Hematopoietic multipotent progenitor cell treated with erythropoietin and hydrocortisone succinate and interleukin-3 and kit ligand, for 4 days (in vitro differentiated cells): ENCODE measurements at places on chromosomes 13 and 19.

DNA sequence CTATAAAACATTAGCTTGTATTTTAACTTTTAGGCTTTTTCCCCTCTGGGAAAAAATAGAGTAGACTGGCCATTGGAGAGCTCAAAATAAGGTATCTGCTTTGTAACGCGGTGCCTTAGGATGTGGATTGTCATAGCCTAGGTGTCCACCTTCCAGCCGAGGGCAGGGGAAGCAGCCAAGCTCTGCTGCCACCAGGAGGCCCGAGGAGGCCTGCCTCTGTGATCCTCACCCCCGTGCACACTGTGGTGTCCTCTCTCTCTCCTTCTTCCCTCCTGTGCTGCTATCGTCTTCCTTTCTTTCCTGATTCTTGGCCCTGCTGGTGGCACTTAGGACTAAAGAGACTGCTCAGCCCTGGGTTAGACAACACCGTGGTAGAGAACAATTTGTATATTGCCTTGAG, 11.3 kb downstream of the HNRNPM start:
- peak; percentile 38 for DNase-seq

- DNase-seq, result peak; percentile 17
Measured at GRCh38 chr19:29779921-29780320, 31.9 kb upstream of the CCNE1 start.

DNA sequence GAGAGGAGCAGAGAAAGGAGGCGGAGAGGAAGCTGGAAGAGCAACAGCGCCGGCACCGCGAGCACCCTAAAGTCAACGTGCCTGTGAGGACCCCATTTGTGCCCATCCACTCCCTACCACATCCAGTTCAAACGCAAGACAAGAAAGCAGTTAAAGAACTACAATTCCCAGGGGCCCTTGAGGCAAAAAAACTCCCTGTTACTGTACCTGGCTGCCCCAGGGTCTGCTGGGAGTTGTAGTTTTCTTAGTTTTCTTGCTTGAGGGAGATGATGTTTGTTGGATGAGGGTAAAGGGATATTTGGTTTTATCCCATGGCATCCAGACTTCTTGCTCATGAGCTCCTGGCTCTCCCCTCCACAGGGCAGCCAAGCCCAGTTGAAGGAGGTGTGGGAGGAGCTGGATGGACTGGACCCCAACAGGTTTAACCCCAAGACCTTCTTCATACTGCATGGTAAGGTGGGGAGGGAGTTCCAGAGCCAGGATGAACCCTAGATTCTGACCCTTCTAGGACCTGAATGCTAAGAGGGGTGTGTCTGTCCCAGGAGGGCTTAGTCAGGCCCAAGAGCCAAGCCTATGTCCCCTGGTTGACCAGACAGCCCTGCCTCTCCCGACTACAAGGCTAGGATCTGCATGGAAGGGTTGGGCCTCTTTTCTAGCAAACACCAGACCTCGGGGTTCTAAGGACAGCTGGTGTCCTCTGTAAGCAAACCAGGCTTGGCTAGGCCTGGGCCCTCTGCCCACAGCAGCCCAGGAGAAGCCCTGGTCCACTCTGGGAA, 13.2 kb downstream of the NUCB1 start:
- DNase-seq, result peak; percentile 72

- no peak for DNase-seq
Measured at GRCh38 chr13:35469806-35470525, 6.5 kb downstream of the MAB21L1 start.

DNA sequence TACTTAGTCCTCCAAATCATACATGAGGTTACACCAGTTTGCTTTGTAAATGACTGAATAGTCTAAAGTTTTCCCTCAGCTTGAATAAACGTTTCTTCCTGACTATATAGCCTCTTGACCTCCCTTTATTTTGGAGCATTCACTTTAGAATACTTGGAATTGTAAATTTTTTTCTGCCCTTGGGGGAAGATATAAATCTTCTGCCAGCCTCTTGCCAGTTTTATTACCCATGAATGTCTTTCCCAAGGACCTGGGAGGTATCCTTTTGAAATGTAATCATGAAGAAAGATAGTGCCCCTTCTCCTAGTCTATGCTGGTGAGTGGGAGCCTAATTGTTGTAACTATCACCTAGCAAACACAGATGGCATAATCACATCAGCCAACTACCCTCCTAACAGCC, 2033.9 kb upstream of the PCDH20 start:
- no peak for DNase-seq

- DNase-seq, result no peak
Measured at GRCh38 chr19:43407416-43408005, 7.2 kb upstream of the TEX101 start.

- DNase-seq, result no peak
Measured at GRCh38 chr13:98174307-98174706, 2.8 kb downstream of the RNF113B start.

GRCh38 chr13:40429706-40430545, 236.5 kb downstream of the FOXO1 start:
- DNase-seq, result no peak

GRCh38 chr13:98133946-98134345, 8.9 kb upstream of the FARP1 start:
- peak; percentile 82 for DNase-seq

DNA sequence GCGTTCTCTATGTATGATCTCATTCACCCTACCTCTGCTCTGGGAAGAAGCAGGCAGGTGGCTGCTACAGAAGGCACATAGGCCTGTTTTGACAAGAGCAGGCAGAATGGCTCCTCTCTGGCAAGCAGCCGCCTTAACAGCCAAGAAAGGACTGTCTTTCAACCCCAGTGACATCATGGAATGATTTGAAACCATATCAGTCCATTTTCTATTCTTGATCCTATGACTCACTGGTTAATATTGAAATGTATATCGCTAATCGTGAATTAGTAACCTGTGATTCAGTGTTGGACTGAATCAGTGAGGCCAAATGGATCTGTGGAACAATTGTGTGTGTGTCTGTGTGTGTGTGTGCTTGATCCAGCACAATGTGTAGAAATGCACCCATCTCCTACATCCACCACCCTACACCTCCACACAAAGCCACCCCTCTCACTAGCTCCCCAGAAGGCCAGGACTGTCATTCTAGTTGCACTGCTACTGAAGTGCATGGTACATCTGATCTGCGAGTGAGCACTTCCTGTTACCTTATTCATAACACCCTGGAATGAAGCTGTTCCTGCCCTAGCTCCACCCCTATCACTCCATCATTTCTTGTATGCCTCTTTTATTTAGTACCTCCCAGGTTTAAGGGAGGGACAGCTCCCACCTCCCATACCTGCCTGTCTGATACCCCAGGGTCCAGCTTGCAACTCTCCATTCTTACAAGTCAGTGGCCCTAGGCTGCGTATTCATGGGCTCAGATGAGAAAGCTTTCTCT, 460.0 kb downstream of the FOXO1 start:
- peak; percentile 24 for DNase-seq

DNA sequence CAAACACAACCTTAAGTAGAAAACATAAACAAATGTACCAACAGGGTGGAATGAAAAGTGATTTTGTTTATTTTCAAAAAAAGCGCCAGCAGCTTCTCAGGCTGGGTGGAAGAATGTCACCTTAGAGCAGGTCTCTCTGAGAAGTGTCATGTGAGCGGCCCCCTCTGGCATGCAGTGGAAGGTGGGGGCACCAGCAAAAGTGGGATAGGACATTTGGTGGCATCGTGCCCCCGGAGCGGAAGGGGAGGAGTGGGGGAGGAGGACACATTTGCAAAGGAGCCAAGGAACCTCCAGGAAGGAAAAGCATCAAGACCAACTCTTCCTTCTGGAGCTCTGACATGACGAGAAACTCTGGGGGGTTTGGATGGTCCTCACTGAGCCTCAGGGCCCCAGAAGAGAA, 635.3 kb downstream of the UQCRFS1 start:
- no peak for DNase-seq

- no peak for DNase-seq
Measured at GRCh38 chr19:33622809-33623511, 1.2 kb downstream of the CHST8 start.

DNA sequence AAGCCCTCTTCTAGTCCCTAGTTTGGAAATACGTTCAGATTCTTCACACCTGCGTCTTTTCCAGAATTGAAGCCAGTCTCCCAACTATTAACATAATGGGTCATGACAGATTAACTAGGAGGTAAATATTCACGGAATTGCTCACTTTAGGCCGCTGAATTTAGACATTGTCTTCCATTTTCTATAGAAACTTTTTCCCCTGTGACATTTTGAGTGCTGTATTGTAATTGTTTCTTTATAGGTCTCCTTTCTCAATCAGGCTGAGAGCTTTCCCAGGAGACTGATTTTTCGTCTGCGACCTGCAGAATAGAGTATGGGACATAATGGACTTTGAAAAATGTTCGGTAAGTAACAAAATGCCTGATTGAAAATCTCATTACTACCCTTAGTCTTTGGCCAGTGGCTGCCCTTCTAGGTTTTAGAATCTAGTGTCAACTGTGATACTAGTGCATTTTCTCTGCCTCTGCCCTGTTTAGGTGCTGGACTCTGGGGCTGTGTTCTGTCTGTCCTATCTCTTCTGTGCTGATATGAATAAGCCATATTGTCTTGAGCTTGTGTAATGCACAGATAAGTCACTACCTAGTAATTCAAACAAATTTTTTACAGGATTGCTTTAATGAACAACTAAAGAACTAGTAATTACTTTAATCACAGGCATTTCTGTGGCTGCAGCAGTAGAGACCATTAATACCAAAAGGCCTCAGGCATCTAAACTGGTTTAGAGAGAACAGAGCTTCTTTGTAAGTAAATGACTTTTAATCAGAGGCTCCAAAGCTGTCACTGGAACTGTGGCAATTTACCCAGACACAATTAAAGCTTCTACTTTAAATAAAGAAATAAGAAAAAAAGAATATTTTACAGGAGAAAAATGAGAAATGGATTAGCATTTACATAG, 122.4 kb upstream of the FREM2 start:
- no peak for DNase-seq

DNA sequence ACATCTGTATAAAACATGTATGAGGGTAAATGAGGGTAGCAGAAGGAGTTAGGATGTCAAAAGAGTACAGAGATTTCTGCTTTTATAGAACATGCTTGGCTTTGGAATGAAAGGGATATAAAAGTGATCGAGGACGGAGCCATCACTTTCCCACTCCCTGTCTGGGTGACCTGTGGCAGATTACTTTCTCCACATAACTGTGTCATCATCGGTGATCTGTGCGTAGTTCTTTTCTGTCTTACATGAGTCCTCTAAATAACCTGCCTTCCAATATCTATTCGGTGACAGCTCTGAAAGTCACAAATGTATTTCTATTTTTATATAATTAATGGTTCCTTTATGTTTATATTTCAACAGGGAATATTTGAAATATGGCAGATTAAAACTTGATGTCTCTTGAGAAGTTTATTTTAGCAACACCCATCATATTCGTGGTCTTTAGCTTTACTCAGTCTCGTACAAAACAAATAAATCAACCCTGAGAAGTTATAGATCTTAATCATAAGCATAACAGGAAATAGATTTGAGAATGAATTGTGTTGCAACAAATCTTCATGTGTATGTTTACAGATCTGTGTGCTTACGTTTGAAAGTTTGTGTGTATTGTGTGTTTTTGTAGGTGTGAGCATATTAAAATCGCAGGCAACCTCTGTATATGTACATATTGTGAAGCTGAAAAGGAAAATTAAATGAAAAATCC, 1094.3 kb downstream of the EFNB2 start:
- DNase-seq, result no peak

DNA sequence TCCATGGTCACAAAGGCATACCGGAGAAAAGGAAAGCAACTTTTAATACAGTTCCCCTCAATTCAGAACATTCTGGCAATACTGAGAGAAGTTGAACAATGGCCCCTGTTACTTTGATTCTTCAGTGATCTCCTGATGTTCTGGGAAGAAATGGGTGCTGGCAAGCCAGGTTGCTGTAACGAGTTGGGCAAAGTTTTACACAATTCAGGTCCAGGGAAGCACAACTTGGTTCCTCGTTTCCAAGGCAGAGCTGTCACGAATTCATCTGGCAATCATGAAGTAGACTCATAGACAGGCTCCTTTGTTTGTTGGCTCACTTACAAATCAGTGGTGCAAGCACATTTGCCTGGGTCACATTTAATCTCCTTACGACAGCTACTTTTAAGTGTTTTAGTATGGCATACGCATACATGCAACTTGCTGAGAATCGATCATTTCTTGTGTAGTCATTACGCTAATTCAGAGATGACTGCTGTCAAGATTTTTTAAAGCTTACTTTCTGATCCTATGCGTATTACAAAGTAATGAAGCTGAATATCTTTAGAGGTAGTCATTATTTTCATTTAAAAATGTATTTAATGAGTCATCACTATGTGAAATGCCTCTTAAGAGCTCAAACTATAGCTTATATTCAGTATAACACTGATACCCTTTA, 174.7 kb downstream of the GPC5 start:
- DNase-seq, result no peak

DNA sequence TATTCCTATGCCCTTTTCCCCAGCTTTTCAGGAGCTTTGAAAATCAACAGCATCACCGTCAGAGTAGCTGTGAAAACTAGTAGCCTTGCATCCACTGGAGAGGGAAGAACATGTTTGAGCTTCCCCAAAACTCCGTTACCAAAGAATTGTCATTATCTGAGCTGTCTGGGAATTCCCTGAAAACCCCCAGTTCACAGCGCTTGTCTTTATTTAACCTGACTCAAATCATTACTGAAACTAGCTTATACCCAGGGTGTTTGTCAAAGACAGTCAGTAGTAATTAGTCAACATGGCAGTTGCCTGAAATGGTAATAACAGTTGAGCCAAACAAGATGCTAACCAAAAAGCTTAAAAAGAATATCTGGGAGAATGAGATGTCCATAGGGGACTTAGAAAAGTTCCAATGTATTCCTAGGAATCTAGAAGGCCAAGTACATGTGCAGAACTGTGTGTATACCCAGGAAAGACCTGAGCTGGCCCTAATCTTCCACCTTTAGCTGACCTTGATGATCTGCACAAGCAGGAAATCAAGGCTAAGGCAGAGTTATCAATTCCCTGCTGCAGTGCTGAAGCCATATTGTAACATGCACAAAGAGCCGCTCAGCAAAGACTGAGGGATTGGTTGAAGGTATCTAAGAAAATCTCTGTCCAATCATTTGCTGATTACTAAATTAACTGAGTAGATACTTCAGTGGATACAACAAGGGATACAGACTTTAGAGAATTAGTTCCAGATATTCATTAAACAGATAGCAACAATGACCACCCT, 130.8 kb downstream of the KL start:
- DNase-seq, result no peak

DNA sequence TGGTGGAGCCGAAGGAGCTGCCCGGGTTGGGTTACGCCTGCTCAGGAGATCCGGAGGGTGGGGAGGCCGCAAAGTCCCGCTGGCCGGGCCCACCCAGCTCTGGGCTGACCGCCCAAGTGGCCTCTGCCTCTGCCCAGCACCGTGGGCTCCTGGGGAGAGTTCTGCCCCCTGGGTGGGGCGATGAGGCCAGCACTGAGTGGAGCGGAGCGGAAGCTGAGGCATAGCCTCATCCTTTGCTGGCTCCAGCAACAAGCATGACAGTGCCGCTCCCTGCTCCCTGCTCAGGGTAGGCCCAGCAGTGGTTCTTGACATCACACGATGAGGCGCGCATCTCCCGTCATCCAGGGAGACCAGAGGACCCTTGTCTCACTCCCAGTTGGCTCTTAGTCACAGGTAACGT, 22.5 kb downstream of the CCDC8 start:
- DNase-seq, result no peak
